A549 treated with GW870086 at 1 μM for 4 hours (cell line): ENCODE measurements at places on chromosomes 5 and 9. TPM values are rescaled to one million over a fixed set of nuclear protein-coding genes. Genes with fewer than 3 reads are reported as not detected.

ATP10B gene
- not detected in 5 replicates for total RNA-seq

GLDC gene
- total RNA-seq = 14.1 to 16.4 TPM (median 14.6 TPM) in 5 replicates

GRIN3A gene
- not detected in 5 replicates for total RNA-seq

FAM221B gene
- total RNA-seq = not detected in 5 replicates

OR1J4 gene
- total RNA-seq = not detected in 5 replicates

ERCC6L2 gene
- 9.1 to 13.6 TPM (median 12.0 TPM) in 5 replicates for total RNA-seq

ITK gene
- 0.03 to 0.41 TPM (median 0.08 TPM) in 5 replicates for total RNA-seq

CDX1 gene
- not detected in 5 replicates for total RNA-seq

CNTNAP3 gene
- 7.5 to 11.7 TPM (median 10.3 TPM) in 5 replicates for total RNA-seq

TAS2R1 gene
- not detected in 5 replicates for total RNA-seq

CDH6 gene
- total RNA-seq = 0.10 to 0.22 TPM (median 0.16 TPM) in 4 of 5 replicates, not detected in the other

ARHGEF37 gene
- total RNA-seq = 1.3 to 1.5 TPM (median 1.4 TPM) in 5 replicates

SLC22A4 gene
- 3.5 to 6.1 TPM (median 5.1 TPM) in 5 replicates for total RNA-seq

CRHBP gene
- total RNA-seq = 0.13 to 0.24 TPM in 2 of 5 replicates, not detected in the others

GPR150 gene
- total RNA-seq = 0.08 to 0.27 TPM (median 0.21 TPM) in 3 of 5 replicates, not detected in the others

GOLM1 gene
- total RNA-seq = 108 to 126 TPM (median 116 TPM) in 5 replicates

EQTN gene
- not detected in 5 replicates for total RNA-seq

IFNA2 gene
- not detected in 5 replicates for total RNA-seq

CARTPT gene
- total RNA-seq = not detected in 5 replicates

ALDH1A1 gene
- total RNA-seq = 4,215 to 5,771 TPM (median 5,434 TPM) in 5 replicates

SLC34A1 gene
- total RNA-seq = not detected in 5 replicates

C1QTNF3 gene
- total RNA-seq = 0.26 TPM in 1 of 5 replicates, not detected in the others

BTNL8 gene
- total RNA-seq = not detected in 5 replicates

CA9 gene
- 5.0 to 9.7 TPM (median 6.3 TPM) in 5 replicates for total RNA-seq

EMB gene
- total RNA-seq = 4.7 to 7.1 TPM (median 5.7 TPM) in 5 replicates

SEMA6A gene
- total RNA-seq = 0.06 to 0.27 TPM (median 0.11 TPM) in 4 of 5 replicates, not detected in the other

MSX2 gene
- 2.9 to 5.0 TPM (median 4.3 TPM) in 5 replicates for total RNA-seq

ADRB2 gene
- total RNA-seq = 0.47 to 0.89 TPM (median 0.70 TPM) in 5 replicates

LHX3 gene
- total RNA-seq = 0.07 to 0.13 TPM (median 0.08 TPM) in 4 of 5 replicates, not detected in the other

CNOT8 gene
- 33.9 to 37.6 TPM (median 37.0 TPM) in 5 replicates for total RNA-seq

BHMT2 gene
- not detected in 5 replicates for total RNA-seq

OXCT1 gene
- 1.8 to 4.0 TPM (median 2.6 TPM) in 5 replicates for total RNA-seq

POU5F2 gene
- total RNA-seq = not detected in 5 replicates
